ENCODE measurements at places on chromosomes 4 and X.

- DNase-seq: no peak
Measured at GRCh38 chrX:22758807-22759481, 240.8 kb upstream of the DDX53 start.

GRCh38 chr4:40648131-40648530 is 18.5 kb upstream of the RBM47 start:
- no peak for DNase-seq

DNA sequence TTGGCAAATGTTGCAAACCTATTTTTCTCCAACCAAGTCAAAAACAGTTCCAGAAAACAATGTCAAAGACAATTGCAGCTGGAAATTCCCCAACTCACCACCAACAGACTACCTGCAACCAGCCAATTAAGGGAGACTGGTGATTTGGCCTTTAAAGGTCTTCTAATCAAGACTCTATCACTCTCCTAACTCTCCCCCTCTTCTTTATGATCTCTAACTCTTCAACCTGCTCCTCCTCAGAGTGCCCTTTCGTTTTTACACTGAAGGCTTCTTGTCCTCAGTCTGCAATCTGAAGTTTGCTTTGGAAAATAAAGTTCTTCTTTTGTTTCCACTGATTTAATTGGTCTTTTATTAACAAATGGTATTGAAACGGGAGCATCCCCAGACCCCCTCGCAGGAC is 203.9 kb downstream of the TECRL start:
- no peak for DNase-seq

DNA sequence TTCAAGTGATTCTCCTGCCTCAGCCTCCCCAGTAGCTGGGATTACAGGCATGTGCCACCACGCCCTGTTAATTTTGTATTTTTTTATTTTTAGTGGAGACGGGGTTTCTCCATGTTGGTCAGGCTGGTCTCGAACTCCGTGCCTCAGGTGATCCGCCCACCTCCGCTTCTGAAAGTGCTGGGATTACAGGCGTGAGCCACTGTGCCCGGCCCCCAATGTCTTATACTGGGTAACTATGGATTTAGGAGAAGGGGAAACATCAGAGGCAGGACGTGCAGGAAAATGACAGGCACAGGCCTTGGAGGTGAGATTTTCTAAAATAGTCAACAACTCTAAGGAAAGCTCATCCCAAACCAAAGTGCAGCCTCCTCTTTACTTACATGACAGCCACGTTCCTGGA is 11.1 kb upstream of the TSPYL2 start:
- no peak for DNase-seq

GRCh38 chr4:32519060-32519459 is 1798.9 kb downstream of the PCDH7 start:
- DNase-seq: no peak

DNA sequence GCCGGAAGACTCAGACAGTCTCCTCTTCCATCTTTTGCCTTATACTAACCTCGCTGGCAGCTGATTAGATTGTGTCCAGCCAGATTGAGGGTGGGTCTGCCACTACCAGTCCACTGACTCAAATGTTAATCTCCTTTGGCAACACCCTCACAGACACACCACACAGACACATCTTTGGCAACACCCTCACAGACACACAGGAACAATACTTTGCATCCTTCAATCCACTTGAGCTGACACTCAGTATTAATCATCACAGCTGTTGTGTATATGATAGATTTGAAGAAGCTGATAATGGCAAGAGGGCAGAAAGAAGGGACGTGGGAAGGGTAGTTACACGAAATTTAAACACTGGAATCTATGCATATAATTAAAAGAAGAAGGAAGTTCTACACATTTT is 139.5 kb downstream of the ANKRD50 start:
- DNase-seq: no peak

DNA sequence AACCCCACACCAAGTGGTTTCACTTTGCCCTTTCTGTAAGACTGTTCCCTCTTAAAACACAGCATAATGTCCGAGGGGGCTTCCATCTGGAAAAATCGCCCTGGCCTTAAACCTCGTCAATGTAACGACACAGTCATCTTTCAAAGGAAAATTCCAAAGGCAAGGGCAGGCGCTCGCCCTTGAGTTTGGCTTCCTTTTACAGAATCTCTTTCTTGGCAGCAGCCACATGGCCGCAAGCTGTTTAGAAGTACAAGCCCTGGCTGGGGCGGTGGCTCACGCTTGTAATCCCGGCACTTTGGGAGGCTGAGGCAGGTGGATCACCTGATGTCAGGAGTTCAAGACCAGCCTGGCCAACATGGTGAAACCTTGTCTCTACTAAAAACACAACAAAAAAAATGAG is 27.1 kb upstream of the GRPEL1 start:
- no peak for DNase-seq

GRCh38 chr4:40058854-40059253 is 2.2 kb downstream of the N4BP2 start:
- DNase-seq: no peak

GRCh38 chr4:123113155-123113554 is 190.8 kb upstream of the NUDT6 start:
- no peak for DNase-seq

DNA sequence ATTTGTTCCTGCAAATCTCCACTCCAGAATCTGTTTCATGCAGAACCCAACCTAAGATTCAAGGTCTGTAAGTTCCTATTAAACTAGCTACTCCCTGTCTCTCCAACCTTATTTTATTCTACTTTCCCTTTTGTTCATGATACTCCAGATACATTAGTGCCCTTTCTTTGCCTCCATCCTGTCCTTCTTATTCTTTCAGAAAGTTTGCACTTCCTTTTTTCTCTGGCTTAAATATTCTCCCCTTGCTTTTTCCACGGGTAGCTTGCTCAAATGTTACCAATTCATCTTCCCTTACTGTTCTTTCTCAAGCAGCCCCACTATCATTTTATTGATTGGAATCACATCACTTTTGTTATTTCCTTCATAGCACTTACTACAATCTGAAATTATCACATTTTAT is 72.1 kb downstream of the CAMK2D start:
- DNase-seq: no peak

DNA sequence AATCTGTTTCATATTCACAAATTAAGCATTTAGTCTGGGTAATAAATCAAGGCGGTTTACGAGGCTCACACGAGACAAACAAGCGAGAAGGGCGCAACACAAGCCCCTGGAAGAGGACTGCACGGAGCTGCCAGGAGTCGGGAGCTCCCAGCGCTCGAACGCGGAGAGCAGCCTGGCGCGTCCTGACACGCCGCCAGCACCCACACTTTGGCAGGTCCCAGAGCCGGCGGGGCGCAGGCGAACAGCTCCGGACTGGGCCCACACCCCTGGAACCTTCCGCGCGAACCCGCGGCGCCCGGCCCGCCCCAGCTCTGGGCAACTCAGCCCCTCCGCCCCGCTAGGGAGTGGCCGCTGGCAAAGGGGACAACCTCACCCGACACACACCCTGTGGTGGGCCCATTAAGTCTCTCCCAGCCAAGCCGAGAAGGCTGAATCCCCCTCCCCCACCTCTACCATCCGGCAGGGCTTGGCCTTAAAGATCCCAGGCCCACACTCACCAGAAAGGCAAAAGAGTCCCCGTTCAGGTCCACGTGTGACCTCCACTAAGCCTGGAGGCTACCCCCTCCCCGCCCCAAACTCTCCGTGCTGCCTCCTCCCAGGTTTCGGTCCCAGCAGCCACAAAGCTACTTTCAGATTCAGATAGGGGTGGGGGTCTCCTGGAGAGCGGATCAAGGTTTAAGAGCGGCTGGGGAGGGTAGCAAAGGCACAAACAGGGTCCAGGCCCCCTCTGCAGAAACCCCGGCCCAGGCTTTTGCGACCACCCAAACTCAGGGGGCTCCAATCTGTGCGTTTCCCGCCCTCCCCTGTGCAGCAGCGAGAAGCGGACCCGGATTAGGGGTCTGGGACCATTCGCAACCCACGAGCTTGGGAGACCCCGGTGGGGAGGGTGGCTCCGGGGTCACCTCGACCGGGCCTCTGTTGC is 47.5 kb upstream of the BCOR start:
- DNase-seq: no peak

DNA sequence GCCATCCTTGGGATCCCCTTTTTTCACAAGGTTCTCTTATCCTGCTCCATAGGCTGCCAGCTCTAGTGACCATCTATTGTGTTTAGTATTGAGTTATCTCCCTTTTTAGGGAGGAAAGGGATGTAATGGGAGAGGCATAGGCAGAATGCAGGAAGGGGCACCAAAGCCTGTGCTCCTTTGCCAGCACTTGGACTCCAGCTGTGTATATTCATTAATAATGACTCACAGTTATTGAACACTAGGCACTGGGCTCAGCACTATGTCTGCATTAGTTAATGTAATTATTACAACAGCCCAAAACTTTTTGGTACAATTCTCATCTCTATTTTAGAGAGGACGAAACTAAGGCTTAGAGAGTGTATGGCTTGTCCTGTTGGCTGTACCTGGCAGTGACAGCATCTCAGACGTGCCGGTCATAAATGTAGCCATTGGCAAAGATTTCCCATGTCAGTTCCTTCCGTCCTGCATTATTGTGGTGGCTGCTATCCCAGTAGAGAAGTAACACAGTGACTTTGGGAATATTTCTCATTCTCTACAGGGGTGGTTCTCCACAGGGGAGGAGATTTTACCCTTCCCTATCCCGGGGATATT is 90.3 kb downstream of the AFF1 start:
- DNase-seq: no peak

- DNase-seq: no peak
Measured at GRCh38 chrX:22462959-22463358, 190.2 kb downstream of the CBLL2 start.

DNA sequence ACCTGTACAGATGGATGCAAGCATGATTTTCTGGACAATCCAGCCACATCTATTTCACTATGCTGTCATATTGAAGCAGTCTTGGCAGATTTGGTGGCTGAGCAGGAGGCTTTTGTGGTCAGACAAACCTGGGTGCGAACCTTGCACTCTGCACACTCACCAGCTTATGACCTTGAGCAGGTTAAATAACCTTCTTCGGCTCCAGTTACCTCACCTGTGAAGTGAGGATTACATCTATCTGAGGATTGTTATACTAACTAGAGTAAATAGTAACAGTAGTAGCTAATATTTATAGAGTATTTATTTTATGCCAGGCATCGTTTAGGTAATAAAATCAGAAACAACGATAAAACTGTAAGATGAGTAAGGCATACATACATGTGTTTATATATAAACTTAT is 150.0 kb downstream of the PPP3CA start:
- no peak for DNase-seq

- DNase-seq: no peak
Measured at GRCh38 chrX:10922159-10922558, 189.0 kb upstream of the HCCS start.

- DNase-seq: peak; percentile 8
Measured at GRCh38 chrX:17590892-17591740, 146.2 kb upstream of the SCML1 start.

DNA sequence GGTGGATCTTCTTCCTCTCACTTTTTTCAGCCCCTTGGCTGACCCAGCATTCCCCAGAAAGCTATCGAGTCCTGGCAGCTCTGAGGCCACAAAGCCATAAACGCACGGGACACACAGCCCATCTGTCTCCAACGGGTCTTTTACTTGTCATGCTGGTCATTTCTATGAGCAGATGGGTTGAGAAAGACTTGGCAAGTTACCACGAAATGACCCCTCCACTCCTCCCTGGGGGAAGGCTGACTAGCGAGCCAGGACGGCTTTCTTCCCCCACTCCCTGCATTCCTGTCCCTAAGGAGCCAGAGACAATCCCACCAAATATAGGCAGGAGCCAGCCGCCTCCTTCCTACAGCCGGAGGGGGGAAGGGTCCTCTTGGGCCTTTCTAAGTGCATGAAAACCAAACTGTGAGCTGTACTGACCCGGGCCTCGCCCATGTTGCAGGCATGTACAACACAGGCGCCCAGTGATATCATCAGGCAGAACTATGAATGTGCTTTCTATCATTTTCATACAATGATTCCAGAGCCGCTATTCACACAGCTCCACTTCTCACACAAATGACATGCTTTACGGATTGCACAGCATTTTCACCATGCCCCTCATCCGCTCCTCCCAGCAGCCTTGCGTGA is 28.6 kb downstream of the AFAP1 start:
- DNase-seq: no peak

GRCh38 chrX:141375011-141375760 is 132.9 kb upstream of the SPANXC start:
- no peak for DNase-seq

GRCh38 chr4:187849556-187850225 is 145.9 kb upstream of the ZFP42 start:
- DNase-seq: no peak

DNA sequence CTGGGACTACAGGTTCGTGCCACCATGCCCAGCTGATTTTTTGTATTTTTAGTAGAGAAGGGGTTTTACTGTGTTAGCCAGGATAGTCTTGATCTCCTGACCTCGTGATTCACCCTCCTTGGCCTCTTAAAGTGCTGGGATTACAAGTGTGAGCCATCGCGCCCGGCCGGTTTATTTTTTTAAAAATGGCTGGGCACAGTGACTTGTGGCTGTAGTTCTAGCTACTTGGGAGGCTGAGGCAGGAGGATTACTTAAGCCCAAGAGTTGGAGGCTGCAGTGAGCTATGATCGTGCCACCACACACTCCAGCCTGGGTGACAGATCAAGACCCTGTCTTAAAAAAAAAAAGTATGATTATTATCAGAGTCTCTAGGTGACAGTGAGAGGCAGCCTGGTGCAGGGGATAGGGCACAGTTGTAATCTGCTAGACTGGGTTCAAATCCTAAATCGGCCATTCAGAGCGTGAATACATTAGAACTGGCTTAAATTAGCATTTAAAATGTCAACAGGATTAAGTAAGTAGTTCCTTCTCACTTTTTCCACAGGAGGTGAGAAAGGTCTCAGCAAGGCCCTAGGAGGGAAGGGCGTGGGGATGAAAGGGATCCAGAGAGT is 435 bp upstream of the MGST2 start:
- no peak for DNase-seq

GRCh38 chr4:55612341-55612740 is 20.3 kb upstream of the PDCL2 start:
- no peak for DNase-seq

GRCh38 chrX:15495801-15496200 is 2.7 kb upstream of the PIR start:
- DNase-seq: no peak

DNA sequence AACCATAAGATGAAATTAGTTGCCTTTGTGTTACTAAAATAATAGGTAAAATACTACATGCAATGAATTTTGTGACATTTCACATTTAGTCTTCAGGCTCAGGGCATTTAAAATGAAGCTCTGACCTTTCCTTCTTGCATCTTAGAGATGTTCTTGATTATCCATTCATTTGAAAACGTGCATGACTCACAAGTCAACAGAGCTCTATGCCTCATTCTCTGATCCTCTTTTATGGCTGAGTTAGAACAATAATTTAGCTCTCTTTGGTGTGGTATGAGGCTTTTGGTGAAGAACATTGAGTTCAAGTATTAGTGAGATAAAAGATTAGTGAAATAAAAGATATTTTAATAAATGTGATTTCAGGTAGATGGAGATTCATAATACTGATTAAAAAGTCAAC is 66.5 kb downstream of the TIGD2 start:
- no peak for DNase-seq

GRCh38 chrX:139828033-139828432 is 104.8 kb downstream of the ATP11C start:
- no peak for DNase-seq
